H1 (cell line): ENCODE measurements at places on chromosomes 5 and 9.

DNA sequence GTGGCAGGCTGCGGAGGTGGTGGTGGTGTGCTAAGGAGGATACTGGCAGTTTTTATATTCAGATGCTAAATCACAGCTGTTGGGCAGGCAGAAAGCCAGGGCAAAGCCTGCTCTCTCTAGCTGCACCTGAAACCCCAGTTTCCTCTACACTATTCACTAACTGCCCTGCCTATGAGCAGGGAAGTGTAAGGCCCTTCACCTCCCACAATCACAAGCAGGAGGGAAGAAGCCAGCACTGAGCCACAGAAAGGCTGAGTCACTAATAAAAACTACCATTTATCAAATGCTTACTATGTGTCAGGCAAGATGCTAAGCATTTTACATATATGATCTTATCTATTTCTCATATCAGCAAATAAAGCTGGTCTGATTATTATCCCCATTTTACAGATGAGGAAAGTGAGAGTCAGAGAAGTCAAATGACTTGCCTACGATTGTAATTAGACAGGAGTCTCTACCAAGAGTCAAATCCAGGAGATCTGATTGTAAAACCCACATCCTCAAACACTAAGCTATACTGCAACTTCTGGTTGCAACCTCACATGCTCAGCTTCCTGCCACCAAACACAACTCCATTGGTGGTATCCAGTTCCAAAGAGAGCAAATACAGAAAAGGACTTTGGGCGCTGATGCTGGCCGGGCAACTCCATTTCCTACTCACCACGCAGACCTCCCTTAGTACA, 17.7 kb upstream of the IL6ST start:
- DNase-seq = no peak

- no peak for DNase-seq
These were observed 10.2 kb downstream of the FBXO10 start for GRCh38 chr9:37565661-37566618.

DNA sequence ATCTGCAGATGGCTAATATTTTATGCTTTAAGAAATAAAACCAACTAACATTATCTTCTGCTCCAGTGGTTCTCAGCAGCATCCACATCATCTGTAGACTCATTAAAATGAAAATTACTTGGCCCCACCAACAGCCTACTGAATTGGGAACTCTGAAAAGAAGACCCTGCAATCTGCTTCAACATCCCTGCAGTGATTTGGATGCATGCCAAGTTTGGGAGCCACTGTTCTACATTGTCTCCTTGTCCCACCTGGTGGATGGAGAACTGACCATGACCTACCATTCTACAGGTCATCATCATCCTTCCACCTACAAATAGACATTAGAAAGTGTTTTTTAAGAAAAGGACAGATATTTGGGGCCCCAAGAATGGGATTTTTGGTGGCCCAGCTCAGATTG, 71.1 kb downstream of the ACER2 start:
- no peak for DNase-seq

DNA sequence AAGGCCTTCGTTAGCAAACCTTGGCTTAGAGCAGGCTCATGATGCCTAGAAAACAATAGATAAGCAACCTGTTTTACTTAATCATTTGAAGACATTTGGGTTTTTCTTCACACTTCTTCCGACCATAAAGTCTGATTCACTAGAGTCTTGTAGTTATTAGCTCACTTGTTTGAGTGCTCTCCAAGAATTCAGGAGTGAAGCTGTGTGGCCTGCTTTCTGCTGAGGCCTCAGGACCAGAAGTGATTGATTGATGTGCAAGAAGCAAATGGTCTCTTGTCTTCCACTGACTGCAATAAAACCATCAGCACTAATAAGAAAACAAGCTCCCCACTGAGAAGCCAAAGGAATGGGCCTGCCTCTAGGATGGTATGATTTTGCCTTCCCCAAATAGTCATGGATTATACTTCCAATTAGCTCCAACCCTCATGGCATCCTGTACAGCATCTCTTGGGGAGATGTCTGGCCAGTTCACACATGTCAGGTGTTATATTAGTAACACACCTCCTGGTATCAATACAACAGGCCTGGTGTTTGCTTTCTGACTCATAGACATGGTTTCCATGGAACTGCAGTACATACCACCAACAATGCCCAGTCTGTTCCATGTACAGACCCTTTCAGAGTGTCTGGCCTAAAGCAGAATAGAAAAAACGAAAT, 317.6 kb downstream of the CWC27 start:
- DNase-seq = no peak

DNA sequence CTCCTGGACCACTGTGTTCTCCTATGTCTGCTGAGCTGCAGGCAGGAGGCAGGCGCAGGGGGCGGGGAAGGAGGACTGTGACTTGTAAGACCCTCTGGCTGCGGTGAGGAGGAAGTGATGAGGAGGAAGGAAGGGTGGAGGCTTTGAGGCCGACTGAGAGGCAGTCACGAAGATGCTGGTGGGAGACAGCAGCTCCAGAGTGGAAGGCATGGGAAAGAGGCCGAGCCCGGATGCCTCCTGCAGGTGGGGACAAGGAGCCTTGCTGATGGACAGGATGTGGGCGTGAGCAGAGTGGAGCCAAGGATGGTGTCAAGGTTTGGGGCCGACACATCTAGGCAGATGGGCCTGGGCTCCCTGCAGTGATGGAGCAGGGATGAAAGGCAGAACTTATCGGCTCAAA, 74.3 kb upstream of the ICE1 start:
- DNase-seq = no peak

GRCh38 chr5:94870511-94871183, 252.2 kb downstream of the SLF1 start:
- DNase-seq = no peak

DNA sequence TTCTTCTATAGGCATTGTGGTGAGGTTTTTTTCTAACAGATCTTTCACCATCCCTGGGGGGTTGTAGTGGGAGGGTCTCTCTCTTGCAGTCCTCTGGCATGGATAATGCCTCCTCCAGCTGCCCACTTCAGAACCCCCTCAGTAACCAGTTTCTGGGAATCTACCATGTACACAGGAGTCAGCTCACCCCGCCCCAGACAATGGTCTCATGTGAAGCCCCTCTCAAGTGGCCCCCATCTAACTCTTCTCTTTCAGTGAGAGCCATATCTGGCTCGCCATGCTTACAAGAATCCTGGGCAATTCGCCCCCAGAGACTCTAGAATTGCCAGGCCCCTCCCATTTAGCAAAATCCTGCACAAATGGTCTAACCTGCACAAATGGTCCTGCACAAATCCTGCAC, 144.4 kb upstream of the FSTL4 start:
- no peak for DNase-seq

DNA sequence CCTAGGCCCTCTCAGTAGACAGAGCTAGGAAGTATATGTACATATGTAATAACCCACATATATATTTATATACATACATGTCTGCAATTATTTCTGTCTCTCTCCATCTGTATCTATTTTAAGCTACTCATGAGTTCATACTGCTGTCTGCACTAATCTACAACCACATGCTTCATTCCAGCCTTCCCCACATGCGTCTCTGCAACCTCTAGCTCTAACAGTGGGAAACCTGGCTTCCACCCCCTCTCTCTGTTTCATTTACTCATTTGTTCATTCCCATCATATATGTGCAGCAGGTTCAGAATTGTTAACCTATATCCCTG, 23.3 kb downstream of the DCANP1 start:
- no peak for DNase-seq

GRCh38 chr5:109529520-109529919, 119.7 kb upstream of the PJA2 start:
- DNase-seq = no peak

DNA sequence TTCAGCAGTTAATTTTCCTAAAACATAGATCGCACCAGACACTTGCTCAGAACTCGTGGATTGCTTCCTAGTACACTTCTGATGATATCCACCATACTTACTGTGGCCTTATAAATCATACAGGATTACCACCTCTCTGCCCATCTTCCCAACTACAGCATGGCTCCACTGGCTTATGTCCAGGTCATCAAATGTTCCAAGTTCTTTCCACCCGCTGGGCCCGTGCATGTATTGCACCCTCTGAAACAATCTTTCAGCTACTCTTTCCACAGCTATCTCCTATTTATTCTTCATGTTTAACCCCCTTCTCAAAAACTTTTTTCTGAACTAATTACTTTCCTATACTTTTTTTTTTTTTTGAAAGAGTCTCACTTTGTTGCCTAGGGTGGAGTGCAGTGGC, 18.5 kb downstream of the FBXW2 start:
- DNase-seq = no peak

GRCh38 chr9:89497257-89497963, 503 bp downstream of the SEMA4D start:
- DNase-seq = no peak

DNA sequence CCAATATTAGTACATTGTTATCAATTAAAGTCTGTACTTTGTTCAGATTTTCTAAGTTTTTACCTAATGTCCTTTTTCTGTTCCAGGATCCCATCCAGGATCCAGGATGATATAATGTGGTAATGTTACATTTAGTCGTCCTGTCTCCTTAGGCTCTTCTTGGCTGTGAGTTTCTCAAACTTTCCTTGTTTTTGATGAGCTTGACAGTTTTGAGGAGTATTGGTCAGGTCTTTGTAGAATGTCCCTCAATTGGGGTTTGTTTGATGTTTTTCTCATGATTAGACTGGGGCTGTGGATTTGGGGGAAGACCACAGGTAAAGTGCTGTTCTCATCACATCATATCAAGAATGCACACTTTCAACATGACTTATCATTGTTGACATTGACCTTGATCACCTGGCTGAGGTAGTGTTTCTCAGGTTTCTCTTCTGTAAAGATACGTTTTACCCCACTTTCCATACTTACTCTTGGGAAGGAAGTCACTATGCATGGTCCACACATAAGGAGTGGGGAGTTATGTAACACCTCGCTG, 9.6 kb downstream of the NDFIP1 start:
- DNase-seq = no peak

DNA sequence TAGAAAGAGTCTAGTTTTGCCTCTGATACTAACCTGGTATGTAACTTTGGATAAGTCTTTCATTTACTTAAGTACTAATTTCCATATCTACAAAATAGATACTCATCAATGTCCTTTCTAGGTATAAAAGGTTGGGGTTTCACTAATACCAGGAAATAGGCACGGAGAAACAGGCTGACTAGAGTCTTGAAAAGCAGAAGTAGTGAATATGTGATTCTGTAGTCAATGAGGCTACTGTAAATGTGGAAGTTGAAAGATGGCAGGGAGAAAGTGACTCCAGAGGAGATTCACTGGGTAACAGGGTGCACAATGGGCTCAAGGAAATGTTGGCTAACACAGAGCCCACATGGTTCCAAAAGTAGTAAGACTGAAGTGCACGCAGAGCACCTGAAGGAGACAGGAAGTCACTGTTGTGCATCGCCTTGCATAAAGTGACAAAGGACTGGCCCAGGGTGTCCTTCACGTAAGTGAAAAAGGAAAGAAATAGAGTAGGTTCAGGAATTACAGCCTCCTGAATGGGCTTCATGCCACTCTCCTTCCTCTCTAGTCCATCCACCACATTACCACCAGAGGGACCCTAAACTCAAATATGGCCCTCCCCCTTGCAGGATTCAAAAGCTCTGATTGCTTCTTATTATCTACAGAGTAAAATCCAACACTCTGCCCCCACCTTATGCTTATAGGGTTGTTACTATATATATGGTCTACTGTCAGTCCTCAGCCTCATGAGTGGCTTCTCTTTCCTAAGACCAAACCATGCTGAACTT, 288.0 kb upstream of the SMARCA2 start:
- DNase-seq = no peak

GRCh38 chr5:141573489-141574121, 45.2 kb downstream of the DIAPH1 start:
- no peak for DNase-seq

GRCh38 chr9:101478444-101478843, 42.9 kb upstream of the ALDOB start:
- no peak for DNase-seq

- no peak for DNase-seq
These were observed 7.3 kb downstream of the UCK1 start for GRCh38 chr9:131523451-131524435.

- DNase-seq = no peak
These were observed 109.3 kb upstream of the APC start for GRCh38 chr5:112628214-112628980.

DNA sequence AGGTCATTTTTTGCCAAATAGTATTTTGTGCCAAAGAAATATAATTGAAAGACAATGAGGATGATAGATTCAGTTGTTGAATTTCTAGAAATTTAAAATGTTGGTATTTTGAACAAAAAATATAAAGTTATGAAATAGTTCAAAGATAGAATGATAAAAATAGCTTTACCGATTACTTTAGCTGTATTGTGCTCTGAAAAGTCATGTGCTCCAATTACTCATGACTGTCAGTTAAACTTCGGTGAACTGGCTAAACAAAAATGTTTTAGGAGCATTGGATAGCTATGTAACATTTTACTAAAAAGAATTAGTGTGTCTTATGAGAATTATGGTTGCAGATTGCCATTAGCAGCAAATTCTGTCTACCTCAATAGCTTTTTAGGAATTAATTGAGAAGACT, 177.3 kb upstream of the VCAN start:
- DNase-seq = no peak

- DNase-seq = no peak
These were observed 5.7 kb upstream of the MSMP start for GRCh38 chr9:35759795-35760194.
